ENCODE measurements at places on chromosomes 12 and 14.

DNA sequence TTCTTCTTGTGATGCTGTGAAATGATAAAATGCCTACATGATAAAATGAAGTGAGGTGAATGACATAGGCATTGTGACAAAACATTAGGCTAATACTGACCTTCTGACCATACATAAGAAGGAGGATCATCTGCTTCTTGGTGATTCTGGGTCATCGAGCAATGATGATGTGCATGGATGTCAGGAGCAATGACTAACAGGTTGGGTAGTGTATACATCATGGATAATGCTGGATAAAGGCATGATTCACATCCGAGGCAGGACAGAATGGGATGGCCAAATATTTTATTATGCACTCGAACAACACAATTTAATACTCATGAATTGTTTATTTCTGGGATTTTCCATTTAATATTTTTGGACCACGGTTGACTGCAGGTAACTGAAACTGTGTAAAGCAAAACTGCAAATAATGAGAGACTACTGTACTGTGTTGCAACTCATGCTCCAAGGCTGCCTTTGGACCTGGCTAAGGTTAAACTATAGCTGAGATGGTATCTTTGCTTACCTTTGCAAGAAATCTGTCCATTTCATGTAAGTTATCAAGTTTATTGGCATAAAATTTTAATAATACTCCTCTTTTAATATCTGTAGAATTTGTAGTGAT is 7.6 kb upstream of the SLC25A21 start:
- H3K27me3 ChIP-seq, result no peaks in the 10 kb centered on the region
- no peak for DNase-seq
- H3K4me1 ChIP-seq, result peaks cover 8% of the 10 kb centered on the region
- no peak overlapping the region for H3K4me3 ChIP-seq
- no peaks in the 10 kb centered on the region for H3K36me3 ChIP-seq
- no peak overlapping the region for H3K27ac ChIP-seq

- no peak for DNase-seq
- H3K27me3 ChIP-seq, result no peaks in the 10 kb centered on the region
- H3K27ac ChIP-seq, result no peak overlapping the region
- no peak overlapping the region for H3K4me3 ChIP-seq
- no peaks in the 10 kb centered on the region for H3K4me1 ChIP-seq
Observed at GRCh38 chr12:97047361-97047760, 140.3 kb downstream of the NEDD1 start.

DNA sequence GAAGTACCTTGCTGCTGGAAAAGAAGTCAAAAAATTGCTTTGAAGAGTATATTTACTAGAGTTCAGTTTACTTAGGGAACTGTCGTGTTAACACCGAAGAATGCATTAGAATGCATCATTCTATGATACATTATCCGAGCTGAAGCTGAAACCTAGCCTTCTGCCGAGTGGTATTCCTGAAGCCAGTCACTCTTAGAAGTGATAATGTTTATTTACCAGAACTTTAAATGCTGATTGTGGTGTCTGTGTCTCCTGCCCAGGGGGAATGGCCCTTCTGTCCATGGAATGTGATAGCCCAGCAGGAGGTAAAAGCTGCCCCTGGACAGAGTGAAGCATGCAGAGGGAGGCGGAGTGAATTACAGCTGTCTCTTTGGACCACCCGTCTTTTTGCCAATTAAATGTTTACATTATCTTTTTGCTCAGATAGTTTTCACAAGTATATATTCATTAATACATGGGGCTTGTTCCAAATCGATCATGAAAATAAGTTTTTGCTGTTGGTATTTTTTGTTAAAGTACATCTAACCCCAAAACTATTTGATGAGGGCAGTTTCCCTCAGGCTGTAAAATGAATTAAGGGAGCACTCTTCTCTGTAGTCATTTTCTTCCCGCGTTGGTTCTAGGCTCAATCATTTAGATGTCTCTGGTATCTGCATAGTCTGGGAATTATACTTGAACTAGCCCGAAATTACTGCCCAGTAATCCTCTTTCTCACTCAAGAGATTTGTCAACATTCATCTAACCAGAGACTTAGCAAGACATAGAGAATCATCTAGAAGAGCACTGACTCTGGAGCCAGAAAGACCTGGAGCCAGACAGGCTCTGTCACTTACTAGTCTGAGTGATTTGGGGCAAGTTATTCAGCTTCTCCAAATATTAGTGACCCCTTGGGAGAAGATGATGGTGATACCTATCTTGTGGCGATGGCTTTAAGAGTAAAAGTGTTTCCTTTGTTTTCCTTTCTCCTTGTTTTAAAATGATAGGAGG is 147.6 kb downstream of the CRADD start:
- H3K27ac ChIP-seq, result no peak overlapping the region
- H3K36me3 ChIP-seq, result no peaks in the 10 kb centered on the region
- H3K4me3 ChIP-seq, result no peak overlapping the region
- no peaks in the 10 kb centered on the region for H3K27me3 ChIP-seq
- H3K4me1 ChIP-seq, result no peaks in the 10 kb centered on the region
- no peak for DNase-seq

- no peak for DNase-seq
- H3K4me3 ChIP-seq, result no peak overlapping the region
- peak overlapping the region; percentile 2 for H3K27ac ChIP-seq
- no peaks in the 10 kb centered on the region for H3K36me3 ChIP-seq
- no peaks in the 10 kb centered on the region for H3K4me1 ChIP-seq
Observed at GRCh38 chr12:47889040-47889439, 15.8 kb downstream of the VDR start.

DNA sequence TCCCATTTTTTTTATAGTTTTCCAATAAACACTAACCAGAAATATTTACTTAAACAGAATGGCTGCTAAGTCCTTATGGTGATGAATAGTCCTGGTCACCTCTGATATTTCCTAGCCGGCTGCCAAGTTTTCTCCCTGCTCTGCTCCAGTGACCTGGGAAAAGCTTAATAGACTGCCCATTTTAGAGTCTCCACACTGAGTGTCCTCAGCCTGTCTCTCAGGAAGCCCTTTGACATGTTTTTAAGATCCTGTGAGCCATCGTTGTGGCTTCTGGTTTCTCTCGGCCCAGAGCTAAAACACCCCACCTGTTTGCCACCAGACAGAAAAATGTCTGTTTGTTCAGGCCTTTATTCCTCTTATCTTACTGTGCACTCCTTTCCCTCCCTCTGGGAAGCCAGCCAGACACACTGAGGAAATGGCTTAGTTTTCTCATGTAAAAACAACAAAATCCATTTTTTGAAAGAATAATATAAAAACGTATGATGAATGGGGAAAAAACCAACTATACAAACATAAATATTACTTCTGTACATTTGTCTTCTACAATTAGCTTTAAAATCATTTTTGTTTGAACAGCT is 25.4 kb upstream of the ALDH2 start:
- H3K27ac ChIP-seq, result no peak overlapping the region
- peaks cover 17% of the 10 kb centered on the region for H3K4me1 ChIP-seq
- no peaks in the 10 kb centered on the region for H3K27me3 ChIP-seq
- no peak overlapping the region for H3K4me3 ChIP-seq

- H3K36me3 ChIP-seq, result peaks cover 39% of the 10 kb centered on the region
- no peak for DNase-seq
- no peak overlapping the region for H3K4me3 ChIP-seq
- no peaks in the 10 kb centered on the region for H3K27me3 ChIP-seq
- H3K4me1 ChIP-seq, result peaks cover 8% of the 10 kb centered on the region
- no peak overlapping the region for H3K27ac ChIP-seq
Observed at GRCh38 chr12:109458086-109458485, 19.0 kb downstream of the KCTD10 start.

- no peak for DNase-seq
- H3K27me3 ChIP-seq, result no peaks in the 10 kb centered on the region
- no peak overlapping the region for H3K27ac ChIP-seq
- no peak overlapping the region for H3K4me3 ChIP-seq
- no peaks in the 10 kb centered on the region for H3K4me1 ChIP-seq
Observed at GRCh38 chr14:92308716-92309115, 14.2 kb upstream of the SLC24A4 start.

GRCh38 chr12:128606051-128606450 is 217.7 kb downstream of the SLC15A4 start:
- H3K36me3 ChIP-seq, result no peaks in the 10 kb centered on the region
- H3K27ac ChIP-seq, result no peak overlapping the region
- DNase-seq, result no peak
- H3K27me3 ChIP-seq, result no peaks in the 10 kb centered on the region
